ENCODE measurements at places on chromosomes 4 and X. TPM values are rescaled to one million over a fixed set of nuclear protein-coding genes. Genes with fewer than 3 reads are reported as not detected.

DNA sequence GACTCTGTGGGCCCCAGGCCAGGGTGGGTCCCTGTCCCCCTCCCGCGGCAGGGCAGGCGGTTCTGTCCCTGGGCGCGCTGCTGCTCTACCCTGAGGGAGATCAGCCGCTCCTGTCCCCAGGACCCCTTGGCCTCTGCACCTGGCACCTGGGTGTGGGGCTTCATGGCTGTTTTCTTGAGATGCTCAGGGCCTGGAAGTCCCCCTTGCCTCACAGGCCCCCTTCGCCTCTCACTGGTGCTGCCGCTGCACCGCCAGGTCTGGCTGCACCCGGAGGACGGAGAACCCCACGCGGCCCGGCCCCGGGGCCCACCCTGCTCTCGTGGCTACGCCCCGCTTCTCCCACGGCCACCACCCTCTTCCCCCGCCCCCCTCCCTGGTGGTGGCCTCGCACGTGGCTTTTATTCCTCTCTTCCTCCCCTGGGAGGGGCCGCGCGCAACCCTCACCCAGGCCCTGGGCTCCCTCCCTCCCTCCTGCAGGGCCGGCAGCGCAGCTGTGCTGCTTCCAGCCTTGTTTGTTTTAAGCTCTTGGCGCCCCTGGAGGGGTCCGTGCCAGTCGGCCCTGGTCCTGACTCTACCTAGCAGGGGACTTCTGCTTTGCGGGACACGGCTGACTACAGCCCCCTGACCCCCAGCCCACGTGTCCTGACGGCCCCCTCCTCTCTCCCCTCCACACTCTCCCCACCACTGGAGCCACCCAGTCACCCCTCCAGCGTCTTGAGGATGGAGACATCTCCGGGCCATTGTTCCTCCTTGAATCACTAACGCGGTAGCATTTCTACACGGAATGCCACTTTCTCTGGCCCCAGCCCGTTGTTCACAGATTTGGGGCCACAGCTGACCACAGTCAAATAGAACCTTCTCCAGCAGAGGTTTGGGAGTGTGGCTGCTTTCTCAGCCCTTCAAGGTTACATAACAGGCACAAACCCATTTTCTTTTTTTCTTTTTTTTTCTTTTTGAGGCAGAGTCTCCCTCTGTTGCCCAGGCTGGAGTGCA, 20.6 kb upstream of the CLDN24 start:
- DNase-seq = no peak

GRCh38 chr4:24924309-24924781, 11.5 kb upstream of the CCDC149 start:
- no peak for DNase-seq

DNA sequence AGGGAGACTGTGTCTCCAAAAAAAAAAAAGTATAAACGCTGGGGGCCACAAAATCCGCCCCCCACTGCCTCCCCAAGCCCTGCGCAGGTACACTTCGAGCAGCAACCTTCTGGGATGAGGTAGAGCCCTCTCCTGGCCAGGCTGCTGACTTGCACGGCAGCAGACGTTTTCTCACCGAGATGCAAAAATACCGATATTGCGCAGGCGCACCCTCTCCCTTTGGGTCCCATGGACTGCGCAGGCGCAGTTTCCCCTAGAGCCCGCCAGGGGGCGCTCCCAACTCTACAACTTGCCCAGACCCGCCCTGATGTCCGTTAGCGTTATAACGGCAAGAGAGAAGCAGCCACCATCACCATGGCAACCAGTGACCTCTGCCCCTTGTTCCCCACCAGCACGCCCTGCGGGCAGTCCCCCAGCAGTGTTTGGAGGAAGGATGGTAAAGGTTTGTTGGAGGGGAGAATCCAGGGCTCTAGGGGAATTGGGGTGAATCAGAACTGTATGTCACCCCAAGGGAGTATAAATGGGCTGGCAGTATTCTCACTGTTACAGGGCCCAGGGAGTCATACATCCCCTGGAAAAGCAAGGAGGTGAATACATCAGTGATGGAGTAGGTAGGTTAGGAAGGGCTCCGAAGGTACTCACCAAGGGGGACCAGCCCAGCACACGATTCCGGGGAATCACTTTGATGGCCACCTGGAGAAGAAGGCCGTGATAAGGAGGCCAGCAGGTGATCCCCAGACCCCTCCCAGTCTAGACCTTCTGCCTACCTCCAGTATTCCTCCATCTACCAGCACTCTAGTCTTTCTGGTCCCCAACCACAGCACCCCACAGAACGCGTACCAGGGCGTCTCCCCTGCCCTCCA, 1.5 kb downstream of the PIM2 start:
- DNase-seq = peak; percentile 89

The ITGB1BP2 gene
- 5.5 TPM for total RNA-seq

The UGT2B17 gene
- total RNA-seq = not detected

DNA sequence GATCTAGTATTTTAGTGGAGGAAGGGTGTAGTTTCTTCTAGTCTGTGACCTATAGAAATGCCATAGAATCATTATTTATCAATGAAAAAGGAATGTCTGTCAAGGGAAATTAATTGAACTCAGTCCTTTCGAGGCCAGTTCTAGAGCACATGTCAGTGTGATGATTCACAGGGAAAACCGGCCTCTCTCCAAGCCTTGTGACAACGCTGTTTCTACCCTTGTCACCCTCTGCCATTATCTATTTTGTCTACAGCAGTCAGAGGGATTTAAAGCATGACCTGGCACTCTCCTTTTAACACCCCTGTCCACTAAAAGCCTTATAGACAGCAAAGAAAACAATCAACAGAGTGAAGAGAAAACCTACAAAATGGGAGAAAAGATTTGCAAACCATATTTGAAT, 119.8 kb downstream of the DRD5 start:
- DNase-seq = no peak

DNA sequence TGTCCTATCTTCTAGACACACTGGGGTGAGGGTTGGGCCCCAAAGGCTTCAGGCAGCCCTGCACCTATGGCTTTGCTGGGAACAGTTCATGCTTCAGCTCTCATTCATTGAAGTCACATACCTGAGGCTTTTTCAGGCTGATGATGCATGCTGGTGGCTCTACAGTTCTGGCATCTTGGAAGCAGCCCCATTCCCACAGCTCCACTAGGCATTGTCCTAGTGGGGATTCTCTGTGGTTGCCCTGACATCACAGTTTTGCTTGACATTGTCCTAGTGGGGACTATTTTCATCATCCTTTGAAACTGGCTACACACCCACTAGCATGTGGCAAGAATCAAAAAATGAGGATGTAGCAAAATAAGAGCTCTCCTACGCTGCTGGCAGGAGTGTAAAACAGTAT, 37.7 kb upstream of the C4orf17 start:
- no peak for DNase-seq
